Breast epithelium (tissue), 4 donors: ENCODE measurements at places on chromosomes 1 and 21.

GRCh38 chr1:5617546-5617945 lies 374.7 kb downstream of the NPHP4 start:
- no peak overlapping the region for H3K4me3 ChIP-seq
- no peaks in the 10 kb centered on the region for H3K27me3 ChIP-seq
- no peak overlapping the region for H3K27ac ChIP-seq
- H3K4me1 ChIP-seq, result no peaks in the 10 kb centered on the region

DNA sequence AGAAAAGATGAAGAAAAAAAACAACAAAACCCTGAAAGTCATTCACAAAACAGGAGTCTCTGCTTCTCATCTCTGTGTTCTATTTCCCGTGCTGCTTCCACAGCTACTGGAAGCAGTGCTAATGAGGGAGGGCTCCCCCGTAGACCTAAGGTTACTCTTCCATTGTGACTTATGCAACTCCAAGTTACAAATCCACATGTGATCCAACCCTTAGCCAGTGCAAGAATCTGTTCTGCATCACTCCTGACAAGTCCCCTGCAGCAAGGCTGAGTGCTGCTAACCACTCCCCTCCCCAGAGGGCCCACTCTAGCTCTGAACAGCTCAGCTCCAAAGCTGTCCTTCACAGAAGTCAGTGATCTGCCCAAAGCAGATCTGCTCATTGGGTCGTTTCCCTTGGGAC lies 10.3 kb downstream of the DNALI1 start:
- H3K4me3 ChIP-seq, result no peak overlapping the region
- no peaks in the 10 kb centered on the region for H3K4me1 ChIP-seq
- peaks cover 10% of the 10 kb centered on the region for H3K36me3 ChIP-seq
- no peaks in the 10 kb centered on the region for H3K27me3 ChIP-seq

GRCh38 chr1:31227891-31228568 lies 11.7 kb downstream of the NKAIN1 start:
- DNase-seq, result no peak
- no peaks in the 10 kb centered on the region for H3K4me1 ChIP-seq
- H3K27ac ChIP-seq, result no peak overlapping the region
- H3K4me3 ChIP-seq, result no peak overlapping the region
- H3K27me3 ChIP-seq, result no peaks in the 10 kb centered on the region

DNA sequence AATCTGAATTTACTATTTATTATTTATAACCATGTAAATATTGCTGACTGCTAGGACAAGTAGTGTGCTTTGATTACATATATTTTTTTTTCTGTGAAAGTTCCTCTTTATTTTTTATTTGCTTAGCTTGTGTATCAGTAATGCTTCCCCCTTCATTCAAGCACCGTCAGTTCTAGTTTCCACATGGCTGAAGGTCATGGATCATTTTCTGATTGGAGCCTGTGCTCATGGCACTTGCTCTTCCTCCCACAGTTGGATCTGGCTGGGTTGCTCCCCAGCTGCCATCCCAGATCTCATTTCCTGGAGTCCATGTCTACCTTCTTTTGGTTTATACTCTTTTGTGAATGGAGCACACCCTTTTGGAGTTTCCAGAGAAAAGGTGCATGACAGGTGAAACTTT lies 57.0 kb upstream of the IGSF5 start:
- H3K27me3 ChIP-seq, result no peaks in the 10 kb centered on the region
- H3K4me1 ChIP-seq, result no peaks in the 10 kb centered on the region
- H3K27ac ChIP-seq, result no peak overlapping the region
- no peak overlapping the region for H3K4me3 ChIP-seq
- H3K36me3 ChIP-seq, result no peaks in the 10 kb centered on the region
- no peak for DNase-seq

DNA sequence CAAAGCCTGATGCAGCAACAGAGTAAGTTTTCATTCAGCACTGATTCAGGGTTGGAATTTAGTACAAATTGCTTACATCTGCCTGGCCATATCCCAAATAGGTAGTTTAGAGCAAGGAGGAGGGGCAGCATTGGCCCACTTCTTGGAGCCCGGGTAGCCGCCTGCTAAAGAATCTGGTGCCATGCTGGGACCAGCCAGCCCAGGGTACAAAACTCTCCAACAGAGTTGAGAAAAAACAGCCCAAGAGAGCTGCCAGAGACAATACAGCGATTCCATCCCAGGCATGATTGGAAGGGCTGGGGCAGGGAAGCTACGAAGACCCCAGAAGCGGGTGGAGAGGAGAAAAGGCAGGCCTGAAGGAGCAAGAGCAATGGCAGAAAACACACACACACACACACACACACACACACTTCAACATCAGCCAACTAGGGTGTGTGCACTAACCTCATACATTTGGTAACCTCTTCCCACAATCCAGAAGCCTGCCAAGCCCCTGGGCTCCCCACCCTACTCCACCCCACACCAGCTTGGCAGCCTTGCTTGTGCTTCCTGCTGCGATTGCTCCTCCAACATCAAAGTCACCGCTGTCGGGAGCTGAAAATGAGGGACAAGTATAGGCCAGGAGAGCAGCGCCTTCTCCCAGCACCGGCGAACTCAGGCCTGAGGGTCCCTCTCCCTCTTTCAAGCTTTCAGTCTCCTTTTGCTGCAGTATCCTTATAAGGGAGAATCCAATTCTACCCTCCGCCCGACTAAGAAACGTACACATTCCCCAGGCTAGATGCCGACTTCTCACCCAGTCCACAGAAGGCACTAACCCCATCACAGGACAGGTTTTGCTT lies 1.2 kb downstream of the PIK3C2B start:
- peaks cover 12% of the 10 kb centered on the region for H3K4me1 ChIP-seq
- peak overlapping the region; percentile 86 for H3K27ac ChIP-seq
- DNase-seq, result no peak
- peak overlapping the region; percentile 93 for H3K4me3 ChIP-seq
- no peaks in the 10 kb centered on the region for H3K36me3 ChIP-seq
- no peaks in the 10 kb centered on the region for H3K27me3 ChIP-seq

DNA sequence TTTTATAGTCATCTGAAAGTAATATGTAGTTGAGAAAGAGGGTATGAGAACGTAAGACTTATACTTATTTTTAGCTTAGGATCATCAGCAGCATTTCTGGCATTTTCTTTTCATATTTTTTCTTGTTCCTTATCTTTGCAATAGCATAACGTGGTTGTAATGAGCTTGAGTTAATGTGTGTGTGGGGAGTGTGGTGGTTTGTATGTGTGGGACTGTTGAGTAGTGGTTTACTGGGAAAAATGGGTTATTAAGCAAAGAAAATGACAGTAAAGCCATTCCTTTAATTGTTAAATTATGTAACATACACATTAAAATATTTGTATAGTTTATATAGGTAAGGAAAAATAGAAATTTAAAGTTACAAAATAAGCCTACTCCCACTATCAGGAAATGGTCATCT lies 15.2 kb downstream of the PIP5K1A start:
- H3K4me1 ChIP-seq, result no peaks in the 10 kb centered on the region
- no peak overlapping the region for H3K4me3 ChIP-seq
- H3K27ac ChIP-seq, result no peak overlapping the region
- no peak for DNase-seq
- no peaks in the 10 kb centered on the region for H3K27me3 ChIP-seq

GRCh38 chr1:116474921-116475849 lies 95.6 kb downstream of the CD58 start:
- H3K36me3 ChIP-seq, result no peaks in the 10 kb centered on the region
- no peak overlapping the region for H3K27ac ChIP-seq
- DNase-seq, result no peak
- H3K4me3 ChIP-seq, result no peak overlapping the region
- H3K4me1 ChIP-seq, result no peaks in the 10 kb centered on the region
- H3K27me3 ChIP-seq, result no peaks in the 10 kb centered on the region

GRCh38 chr1:225881959-225882693 lies at the start of gene TMEM63A:
TMEM63A (minus strand) TSS chr1:225882380; CDS start chr1:225877580, 4,800 bp downstream.
- H3K27ac ChIP-seq, result peak within 1 kb of the TSS; percentile 98
- no peaks in the 10 kb centered on the region for H3K27me3 ChIP-seq

GRCh38 chr1:115211071-115211745 lies 121.9 kb upstream of the TSPAN2 start:
- no peaks in the 10 kb centered on the region for H3K4me1 ChIP-seq
- H3K4me3 ChIP-seq, result no peak overlapping the region
- H3K27ac ChIP-seq, result no peak overlapping the region
- H3K36me3 ChIP-seq, result no peaks in the 10 kb centered on the region

DNA sequence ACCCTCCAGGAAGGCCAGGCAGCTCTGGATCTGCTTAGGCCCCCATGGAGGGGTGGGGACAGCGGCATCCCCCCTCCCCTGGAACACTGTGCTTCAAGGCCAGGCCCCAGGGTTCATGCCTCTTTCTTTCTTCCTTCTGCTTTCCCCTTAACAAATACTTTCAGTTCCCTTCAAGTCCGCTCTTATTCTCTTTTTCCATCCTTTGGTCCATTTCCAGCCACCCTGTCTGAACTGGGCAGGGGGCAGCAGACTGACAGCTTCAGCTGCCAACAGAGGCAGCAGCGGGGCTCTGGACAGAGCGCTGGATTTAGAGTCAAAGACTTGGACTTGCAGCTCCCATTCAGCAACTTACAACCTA lies 1.1 kb upstream of the CD244 start:
- H3K4me1 ChIP-seq, result no peaks in the 10 kb centered on the region
- no peaks in the 10 kb centered on the region for H3K27me3 ChIP-seq
- no peak for DNase-seq
- H3K4me3 ChIP-seq, result no peak overlapping the region
- no peaks in the 10 kb centered on the region for H3K36me3 ChIP-seq

DNA sequence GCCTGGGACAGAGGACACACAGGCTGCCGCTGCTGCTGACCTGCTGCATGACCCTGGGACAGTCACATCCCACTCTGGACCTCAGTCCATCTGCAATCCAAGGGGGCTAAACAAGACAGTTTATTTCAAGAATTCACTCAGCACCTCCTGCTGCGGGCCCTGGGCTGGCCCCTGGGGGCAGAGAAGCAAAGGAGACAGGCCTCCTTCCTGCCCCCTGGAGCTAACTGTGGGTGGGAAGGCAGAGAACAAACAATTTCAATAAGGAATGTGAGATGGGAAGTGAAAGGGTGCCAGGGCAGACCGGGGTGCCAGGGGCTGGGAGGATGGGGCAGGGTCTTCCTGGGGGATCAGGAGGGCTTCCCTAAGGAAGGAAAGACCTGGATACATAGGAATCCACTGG lies 60.0 kb downstream of the TAS1R2 start:
- no peaks in the 10 kb centered on the region for H3K4me1 ChIP-seq
- no peaks in the 10 kb centered on the region for H3K36me3 ChIP-seq
- no peak overlapping the region for H3K27ac ChIP-seq
- no peak overlapping the region for H3K4me3 ChIP-seq
- no peak for DNase-seq

DNA sequence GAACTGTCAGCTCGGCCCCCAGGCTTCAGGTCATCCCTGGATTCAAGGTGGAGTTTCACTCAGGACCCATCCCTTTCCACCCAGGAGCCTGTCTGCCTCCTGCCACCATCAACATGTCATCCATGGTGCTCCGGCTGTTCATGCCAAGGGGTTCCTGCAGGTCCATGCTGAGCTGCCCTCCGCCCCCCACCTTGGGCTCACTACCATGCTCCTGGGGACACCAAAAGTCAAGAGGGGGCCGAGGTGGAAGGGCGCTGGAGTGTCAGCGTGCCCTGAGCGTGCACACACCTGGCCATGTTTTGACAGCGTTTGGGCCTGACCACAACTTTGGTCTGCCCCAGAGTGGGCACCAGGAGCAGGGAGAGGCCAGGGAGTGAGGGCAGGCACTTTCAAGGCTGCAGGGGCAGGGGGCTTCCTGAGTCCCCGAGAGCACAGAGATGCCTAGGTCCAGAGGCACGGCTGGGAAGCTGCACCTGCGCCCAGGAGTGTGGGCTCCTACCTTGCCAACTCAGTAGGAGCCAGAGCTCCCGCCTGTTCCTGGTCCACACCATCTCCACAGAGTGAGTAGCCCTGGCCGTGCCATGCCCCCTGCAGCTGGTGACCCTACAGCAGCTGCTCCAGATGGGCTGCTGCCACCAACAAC lies 639.6 kb upstream of the ZP4 start:
- no peak for DNase-seq
- H3K27ac ChIP-seq, result no peak overlapping the region
- H3K4me1 ChIP-seq, result no peaks in the 10 kb centered on the region
- no peaks in the 10 kb centered on the region for H3K36me3 ChIP-seq

GRCh38 chr21:37224861-37225839 lies 42.0 kb downstream of the VPS26C start:
- no peak for DNase-seq
- H3K27ac ChIP-seq, result no peak overlapping the region
- H3K4me1 ChIP-seq, result no peaks in the 10 kb centered on the region
- H3K4me3 ChIP-seq, result no peak overlapping the region
- peaks cover 7% of the 10 kb centered on the region for H3K36me3 ChIP-seq

GRCh38 chr1:36966242-36966641 lies 68.1 kb downstream of the GRIK3 start:
- no peaks in the 10 kb centered on the region for H3K36me3 ChIP-seq
- no peaks in the 10 kb centered on the region for H3K27me3 ChIP-seq
- H3K4me1 ChIP-seq, result no peaks in the 10 kb centered on the region
- H3K4me3 ChIP-seq, result no peak overlapping the region
